Dorsolateral prefrontal cortex (tissue), 122 donors: ENCODE measurements at places on chromosomes 11 and 22.

- no peak for DNase-seq
Observed at GRCh38 chr11:118226296-118226695, 1.5 kb upstream of the JAML start.

DNA sequence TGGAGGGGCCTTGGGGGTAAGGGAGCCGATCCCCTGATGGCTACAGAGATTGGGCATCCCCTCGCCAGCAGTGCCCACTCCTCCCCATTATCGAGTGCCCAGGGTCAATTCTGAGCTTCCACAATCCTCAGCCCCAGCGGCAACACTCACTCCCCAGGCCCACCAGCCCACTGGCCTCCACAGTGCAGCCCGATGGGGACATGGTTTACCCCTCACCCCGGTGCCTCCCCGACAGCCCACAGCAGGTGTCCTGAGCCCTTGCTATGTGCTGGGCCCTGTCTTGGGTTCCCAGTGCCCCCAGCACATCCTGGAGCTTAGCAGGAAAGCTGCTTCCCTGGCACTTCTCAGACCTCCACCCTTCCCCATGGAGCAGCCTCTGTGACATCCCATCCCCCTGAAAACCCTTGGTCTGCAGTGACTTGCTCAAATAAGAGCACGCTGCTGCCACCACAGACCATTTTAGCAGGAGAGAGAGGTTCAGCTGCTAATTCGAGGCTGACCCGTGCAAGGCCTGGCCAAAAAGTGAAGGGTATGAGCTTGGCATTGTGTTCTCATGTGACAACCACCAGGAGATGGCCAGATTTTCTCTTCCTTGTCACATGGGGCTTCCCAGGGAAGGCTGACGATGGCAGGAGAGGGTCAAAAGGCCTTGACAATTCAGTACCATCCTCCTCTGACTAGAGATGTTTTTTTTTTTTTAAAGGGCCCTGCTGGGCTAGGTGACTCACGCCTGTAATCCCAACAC lies 23.6 kb downstream of the KCNJ4 start:
- no peak for DNase-seq

- no peak for DNase-seq
Observed at GRCh38 chr11:24386546-24387397, 110.1 kb upstream of the LUZP2 start.

DNA sequence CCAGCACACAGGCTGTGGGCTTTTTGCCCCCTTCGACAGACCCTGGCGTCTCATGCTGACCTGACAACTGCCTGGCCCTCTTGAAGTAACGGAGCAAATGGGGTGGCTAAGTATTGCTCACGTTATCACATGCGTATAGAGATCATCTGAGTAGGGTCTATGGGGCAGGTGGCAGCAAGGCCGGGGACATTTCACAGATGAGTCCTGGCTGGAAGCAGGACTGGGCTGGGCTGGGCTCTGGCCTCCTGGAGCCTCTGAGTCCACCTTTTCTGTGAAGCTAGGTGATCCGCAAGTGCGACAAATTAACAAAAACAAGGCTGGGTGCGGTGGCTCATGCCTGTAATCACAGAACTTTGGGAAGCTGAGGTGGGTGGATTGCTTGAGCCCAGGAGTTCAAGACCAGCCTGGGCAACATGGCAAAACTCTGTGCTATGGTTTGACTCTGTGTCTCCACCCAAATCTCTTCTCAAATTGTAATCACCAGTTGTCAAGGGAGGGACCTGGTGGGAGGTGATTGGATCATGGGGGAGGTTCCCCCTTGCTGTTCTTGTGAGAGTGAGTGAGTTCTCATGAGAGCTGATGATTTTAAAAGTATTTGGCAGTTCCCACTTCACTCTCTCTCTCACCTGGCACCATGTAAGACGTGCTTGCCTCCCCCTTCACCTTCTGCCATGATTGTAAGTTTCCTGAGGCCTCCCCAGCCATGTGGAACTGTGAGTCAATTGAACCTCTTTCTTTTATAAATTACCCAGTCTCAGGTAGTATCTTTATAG lies 122.0 kb downstream of the MPPED1 start:
- no peak for DNase-seq

- DNase-seq: no peak
Observed at GRCh38 chr11:113519989-113520613, 44.9 kb upstream of the DRD2 start.

- no peak for DNase-seq
Observed at GRCh38 chr22:43077121-43077877, 11.9 kb downstream of the TTLL1 start.
